ENCODE measurements at places on chromosomes 6 and 20.

- no peak for DNase-seq
Measured at GRCh38 chr6:169592558-169592957, 109.3 kb downstream of the WDR27 start.

GRCh38 chr20:8005575-8006366 lies 13.8 kb downstream of the TMX4 start:
- no peak for DNase-seq

DNA sequence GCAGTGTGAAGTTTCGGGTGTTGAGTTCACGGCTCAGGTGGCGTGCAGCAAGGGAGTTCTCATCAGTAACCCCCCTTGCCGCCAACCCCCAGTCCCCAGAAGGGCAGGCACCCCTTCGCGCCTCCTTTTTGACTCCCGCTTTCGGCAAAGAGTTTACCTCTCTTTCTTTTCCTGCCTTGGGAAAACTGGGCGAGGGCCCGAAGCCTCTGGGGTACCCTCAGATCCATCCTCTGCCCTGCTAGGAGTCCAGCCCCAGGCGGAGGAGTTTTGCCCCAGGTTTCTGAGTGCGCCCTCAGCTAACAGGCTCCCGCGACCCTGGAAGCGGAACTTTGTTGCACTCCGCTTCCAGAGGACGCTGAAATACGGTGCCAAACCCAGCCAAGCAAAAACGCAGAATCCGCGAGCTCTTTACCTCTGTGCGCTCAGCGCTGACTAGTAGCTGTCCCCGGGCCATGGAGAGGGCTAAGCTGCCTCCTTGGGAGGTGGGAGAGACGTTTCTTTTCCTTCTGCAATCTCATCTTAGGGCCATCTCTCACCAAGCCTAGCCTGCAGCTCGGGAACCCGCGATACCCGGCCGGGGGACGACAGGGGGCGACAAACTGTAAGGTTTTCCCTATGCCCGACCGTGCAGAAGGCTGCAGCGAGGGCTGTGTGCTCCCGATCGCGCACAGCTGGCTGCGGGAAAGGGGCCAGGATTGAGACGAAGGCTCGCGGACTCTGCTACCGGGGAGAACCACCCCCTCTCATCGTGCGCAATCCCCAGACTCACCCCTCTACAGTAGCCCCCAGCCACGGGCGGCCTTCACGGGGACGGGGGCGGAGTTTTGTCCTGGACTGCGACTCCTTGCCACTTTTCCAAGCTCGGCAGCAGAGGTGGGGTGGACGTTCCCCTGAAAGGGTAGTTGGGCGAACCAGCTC lies 2.7 kb upstream of the PAX1 start:
- no peak for DNase-seq

DNA sequence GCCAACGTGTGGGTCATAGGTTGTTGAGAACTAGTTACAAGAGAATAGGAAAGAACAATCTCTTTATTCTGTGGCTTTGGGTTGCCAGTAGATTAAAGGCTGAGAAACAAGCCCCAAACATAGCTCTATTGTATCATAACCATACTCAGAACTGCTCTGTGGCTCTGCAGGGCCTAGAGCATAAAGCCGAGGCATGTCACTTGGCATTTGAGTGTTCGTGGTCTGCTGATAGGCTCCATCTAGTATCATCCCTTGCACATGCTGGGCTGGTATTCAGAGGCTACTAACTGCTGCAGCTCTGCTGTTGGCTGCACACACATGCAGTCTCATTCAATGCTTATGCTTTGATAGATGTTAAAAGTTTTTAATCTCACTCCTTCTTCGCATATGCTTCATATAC lies 157.9 kb downstream of the OGFRL1 start:
- DNase-seq = no peak

DNA sequence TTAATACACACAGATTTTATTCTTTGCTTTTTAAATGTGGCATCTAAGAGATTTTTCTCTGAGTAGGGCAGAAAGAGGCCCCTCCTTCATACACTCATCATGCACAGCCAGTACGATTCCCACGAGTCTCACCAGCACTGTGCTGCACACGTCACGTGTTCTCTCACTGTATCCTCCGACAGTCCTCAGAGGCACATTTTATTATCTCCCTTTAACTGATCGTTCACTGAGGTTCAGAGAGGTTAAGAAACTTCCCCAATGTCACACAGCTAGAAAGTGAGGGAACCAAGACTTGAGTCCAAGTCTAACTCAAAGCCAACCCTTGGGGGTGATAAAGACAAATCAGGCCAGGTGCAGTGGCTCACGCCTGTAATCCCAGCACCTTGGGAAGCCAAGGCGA lies 142.5 kb downstream of the PREX1 start:
- DNase-seq = no peak

DNA sequence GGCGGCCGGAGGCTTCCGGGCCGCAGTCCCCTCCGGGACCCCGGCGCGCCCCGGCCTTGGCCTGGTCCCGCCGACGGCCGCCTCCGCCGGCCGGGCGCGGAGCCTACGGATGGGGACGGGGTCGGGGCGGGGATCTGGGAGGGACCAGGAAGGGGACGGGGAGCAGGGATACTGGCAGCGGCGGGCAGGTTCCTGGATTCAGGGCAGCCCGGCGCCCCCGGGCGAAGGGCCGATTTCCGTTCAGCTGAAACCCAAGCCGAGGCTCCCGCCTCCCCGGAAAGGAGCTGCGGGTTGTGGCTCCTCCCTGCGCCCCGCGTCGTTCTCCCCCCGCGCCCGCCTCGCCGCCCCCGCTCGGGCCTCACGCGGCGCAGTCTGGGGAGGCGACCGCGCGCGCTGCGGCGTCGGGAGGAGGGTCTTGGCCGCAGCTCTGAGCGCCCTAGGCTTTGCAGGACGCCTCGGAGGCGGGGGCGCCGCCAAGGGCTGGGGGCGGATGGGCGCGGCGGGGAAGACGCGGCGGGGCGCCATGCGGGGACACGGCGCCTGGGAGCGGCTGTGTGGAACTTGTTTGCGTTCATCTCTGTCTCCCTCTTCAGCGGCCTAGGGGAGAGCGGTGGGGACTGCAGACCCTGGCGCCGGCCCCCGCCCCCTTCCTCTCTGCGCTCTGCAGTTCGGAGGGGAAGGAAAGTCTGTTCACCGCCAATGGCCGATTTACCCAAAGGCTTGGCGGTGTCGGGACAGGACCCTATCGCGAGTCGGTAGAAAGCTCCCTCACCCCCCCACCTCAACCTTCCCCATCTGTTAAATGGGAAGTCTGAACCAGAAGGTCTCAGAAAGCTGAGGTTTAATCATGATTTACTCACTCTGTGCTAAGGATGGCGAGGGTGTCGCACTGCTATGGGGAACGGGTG lies 22.7 kb upstream of the TMEM181 start:
- DNase-seq = no peak

GRCh38 chr20:7829776-7830175 lies 110.5 kb downstream of the HAO1 start:
- DNase-seq = no peak

GRCh38 chr20:58649288-58650180 lies 1.5 kb upstream of the STX16 start:
- DNase-seq = peak; percentile 36

- no peak for DNase-seq
Measured at GRCh38 chr6:33144373-33144772, 47.9 kb downstream of the COL11A2 start.

DNA sequence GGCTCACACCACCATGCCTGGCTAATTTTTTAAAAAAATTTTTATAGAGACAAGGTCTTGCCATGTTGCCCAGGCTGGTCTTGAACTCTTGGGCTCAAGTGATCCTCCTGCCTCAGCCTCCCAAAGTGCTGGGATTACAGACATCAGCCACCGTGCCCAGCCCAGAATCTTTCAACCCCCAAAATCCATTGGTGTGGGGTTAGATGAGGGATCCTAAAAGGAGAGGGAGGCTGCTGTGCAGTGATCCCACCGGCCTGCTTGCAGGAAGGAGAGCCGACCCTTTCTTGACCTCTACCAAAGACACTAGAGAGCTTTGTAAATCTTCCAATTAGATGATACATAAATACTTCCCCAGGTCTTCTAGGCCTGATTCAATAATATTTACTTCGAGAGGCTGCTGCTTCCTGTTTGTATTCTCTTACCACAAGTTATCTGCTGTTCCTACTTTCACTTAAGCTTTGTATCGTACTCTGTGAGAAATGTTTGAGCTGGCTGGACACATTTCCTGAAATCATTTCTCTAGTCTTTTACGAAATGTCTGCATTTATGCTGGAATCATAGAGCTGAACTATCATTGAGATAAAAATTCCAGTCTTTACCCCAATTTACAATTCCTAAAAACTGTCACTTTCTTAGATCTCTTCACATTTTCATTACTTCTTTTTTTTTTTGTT lies 49.3 kb upstream of the IER3 start:
- DNase-seq = peak; percentile 45

GRCh38 chr6:143329323-143329722 lies 121.2 kb downstream of the ADAT2 start:
- DNase-seq = no peak

- no peak for DNase-seq
Measured at GRCh38 chr6:55033016-55033546, 141.2 kb upstream of the HCRTR2 start.

DNA sequence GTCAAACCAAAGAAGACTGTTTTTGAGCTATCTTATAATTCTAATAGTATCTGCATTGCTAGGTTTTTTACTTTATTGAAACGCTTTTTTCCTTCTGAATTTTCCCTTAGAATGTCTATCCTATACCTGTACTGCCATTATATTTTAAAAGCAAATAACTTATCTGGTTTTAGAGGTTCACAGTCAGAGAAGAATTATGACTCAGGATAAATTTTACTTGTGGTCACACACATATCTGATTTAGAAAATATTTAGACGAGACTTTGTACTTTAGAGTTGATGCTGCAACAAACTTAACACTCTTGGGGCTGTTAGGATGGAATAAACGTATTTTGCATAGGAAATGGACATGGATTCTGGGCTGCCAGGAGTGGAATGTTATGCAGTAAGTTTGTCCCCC lies 33.0 kb downstream of the LMBRD1 start:
- no peak for DNase-seq

DNA sequence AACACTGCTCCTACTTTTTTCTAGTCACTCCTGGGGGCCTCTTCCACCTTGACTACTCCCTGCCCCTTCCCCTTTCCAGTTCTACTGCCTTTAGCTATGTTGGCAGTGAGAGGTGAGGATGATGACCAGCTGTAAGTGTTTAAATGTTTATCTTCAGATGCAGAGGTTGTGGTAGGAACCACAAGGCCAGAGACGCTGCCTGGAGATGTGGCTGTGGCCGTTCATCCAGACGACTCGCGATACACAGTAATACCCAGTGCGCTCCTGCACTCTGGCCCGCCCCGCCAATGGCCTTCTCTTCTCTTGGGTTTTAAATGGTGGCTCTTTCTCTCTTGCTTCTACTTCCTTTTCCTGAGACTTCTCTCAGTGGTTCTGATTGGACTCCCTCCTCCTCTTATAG lies 4.6 kb downstream of the VARS2 start:
- DNase-seq = no peak

DNA sequence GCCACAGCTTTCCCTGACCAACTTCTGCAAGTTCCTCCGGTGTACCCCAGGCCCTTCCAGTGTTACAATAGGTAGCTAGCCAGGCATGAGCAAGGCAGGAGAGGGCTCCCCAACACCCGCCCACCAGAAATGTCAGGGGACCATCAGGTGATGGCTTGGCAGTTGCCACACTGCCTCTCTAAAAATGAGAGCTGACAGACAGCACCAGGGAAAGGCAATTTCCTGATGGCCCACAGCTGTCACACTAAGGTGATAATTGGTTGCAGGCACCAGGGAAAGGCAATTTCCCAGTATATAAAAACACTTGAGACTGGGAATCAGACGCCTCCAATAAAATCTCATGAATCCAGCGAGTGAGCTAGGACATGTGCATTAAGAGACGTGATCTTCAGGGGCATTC lies 49.9 kb downstream of the PXDC1 start:
- DNase-seq = no peak

- DNase-seq = no peak
Measured at GRCh38 chr6:5121956-5122355, 36.8 kb downstream of the PPP1R3G start.

DNA sequence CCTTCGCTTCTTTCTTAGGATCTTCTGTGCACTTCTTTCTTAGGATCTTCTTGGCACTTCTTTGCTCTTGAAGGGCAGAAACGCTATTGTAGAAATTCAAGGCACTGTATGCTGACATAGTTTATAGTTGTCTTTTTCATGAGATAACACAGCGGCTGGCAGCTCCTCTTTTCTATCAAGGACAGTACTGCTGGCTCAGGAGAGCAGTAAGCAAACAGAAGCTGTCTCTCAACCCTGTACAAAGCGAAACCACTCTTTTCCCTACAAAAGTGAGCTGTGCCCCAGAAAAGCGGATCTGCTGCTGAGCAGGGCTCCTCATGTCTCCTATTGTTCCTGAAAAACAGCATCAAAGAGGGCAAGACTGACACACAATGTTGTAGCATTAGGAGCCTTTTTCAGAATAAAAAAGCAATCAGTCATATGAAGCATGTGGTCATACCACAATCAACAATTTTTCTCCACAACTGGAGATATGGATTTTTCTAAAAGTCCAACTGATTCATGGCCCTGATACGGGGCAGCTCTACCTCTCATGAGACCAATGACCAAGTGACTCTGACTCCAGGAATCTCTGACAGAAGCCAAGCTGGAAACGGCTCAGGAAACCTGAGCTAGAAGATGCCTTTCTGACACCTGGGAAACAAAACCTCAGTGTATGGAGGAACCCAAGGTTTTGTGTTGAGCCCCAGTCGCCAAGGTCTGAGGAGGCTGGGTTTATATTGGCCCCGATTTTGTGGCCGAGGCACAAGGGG lies 255.9 kb downstream of the ESR1 start:
- no peak for DNase-seq

DNA sequence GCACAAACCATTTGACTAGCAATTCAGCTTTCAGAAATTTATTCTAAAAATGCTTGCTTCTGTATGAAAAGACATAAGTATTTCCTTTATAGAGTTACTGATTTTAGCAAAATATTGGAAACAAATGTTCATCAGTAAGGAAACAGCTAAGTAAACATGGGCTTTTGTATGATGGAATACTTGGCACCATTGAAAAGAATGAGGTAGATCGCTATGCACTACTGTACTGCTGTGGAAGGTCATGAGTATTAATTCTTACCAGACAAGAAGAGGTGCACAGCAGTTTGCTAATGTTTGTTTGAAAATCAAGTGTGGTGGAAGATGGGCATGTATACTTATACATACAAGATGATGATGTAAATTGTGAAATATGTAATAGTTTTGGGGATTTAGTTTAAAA lies 73.0 kb downstream of the FARS2 start:
- DNase-seq = no peak

DNA sequence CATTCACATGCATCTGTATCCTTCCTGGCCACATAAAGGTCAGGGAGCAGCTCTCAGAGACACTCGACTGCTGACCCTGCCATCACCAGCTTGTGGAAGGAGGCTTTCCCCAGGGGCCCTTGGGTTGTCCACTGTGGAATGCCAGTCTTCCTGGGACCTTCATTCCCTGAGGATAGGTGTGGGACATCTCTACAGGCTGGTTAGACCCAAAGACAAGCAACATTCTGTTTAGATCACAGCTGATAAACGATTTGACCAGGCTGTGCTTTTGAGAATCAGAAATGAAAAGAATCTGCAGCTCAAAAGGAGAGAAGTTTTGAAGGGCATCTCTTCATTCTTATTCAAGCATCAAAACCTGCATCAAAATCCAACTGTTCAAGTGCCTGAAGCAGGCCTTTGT lies 18.2 kb upstream of the SH3BGRL2 start:
- no peak for DNase-seq

- no peak for DNase-seq
Measured at GRCh38 chr6:37303091-37303660, 45.2 kb upstream of the TMEM217 start.
